ENCODE measurements at places on chromosomes 3 and 15. TPM values are rescaled to one million over a fixed set of nuclear protein-coding genes. Genes with fewer than 3 reads are reported as not detected.
A peak's percentile ranks its signal among the peaks of the same experiment; 100 is the strongest.

- no peak for DNase-seq
These were observed 21.0 kb downstream of the ZNF385D start for GRCh38 chr3:21729888-21730459.

GRCh38 chr3:57227204-57227929 lies at the start of gene APPL1:
TSS of gene APPL1 (plus strand) at chr3:57227729. CDS start at chr3:57227884, 155 bp downstream.
- peak; percentile 82 for DNase-seq

Gene MESP1
- total RNA-seq = 0.79 TPM

GRCh38 chr15:84653584-84653909 lies 536 bp downstream of the WDR73 start:
- no peak for DNase-seq

DNA sequence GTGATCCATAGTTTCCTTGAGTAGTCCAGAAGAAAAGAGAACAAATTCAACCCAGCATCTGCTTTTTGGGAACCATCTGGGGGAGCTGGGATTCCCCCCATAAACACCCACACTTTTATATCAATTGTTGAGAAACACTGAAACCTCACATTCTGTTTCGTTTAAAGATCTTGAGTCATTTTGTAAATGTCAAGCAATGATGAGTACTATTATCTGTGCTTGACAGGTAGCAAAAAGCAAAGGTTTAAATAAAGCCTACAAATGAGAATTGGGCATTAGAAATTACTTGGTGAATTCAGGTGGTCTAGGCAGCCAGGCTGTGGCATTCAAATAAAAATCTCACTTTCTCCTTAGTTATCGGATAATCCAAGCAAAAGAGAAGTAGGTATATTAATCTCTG lies 75.7 kb downstream of the TMEM266 start:
- DNase-seq = no peak

DNA sequence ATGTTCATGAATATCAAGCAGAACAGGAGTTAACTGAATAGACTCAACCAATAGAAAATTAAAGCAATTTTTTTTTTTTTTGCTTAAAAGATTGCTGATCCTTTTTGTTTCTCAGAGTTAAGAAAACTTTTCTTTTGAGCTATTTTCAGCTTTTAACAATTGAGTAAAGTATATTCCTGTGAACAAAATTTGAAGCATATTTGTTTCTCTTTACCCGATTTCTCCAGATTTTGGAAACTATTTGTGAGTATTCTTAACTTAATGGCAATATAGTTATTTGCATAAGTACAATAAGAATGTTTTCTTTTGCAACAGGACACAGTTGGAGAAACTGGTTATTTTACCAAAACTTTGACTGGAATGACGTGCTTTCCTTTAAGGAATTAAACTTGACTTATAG lies 53.4 kb upstream of the C15orf39 start:
- no peak for DNase-seq

GRCh38 chr3:14841836-14842235 lies 23.1 kb downstream of the FGD5 start:
- no peak for DNase-seq

Gene HESX1
- not detected for total RNA-seq

Gene TPM1
- 29.4 TPM for total RNA-seq

DNA sequence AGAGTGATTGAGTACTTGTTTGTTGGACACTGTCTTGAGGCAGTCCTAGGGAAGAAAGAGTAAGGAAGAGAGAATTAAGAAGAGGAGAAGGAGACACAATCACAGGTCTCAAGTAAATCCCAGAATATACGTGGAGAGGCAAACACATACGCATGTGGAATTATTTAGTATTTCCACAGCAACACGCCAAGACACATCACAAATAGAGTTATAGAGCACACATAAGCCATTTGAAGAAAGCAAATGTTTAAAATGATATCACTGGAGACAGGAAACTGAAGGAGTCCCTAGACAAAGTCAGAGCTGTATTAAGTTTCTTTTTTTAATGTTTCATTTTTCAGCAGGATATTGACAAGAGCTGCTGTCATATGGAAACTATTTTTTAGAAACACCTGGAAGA lies 206.1 kb upstream of the LRIG1 start:
- no peak for DNase-seq

- no peak for DNase-seq
These were observed 31.7 kb downstream of the SPINK8 start for GRCh38 chr3:48301800-48302166.

GRCh38 chr3:152472672-152472954 lies 203.9 kb downstream of the MBNL1 start:
- no peak for DNase-seq

Measured in CD4-positive, alpha-beta memory T cell (primary cell).